A549 treated with CORT108297 at 1 μM for 4 hours (cell line): ENCODE measurements at places on chromosomes 6 and 20. TPM values are rescaled to one million over a fixed set of nuclear protein-coding genes. Genes with fewer than 3 reads are reported as not detected.

The E2F1 gene
- total RNA-seq: 22.0 to 33.5 TPM (median 30.9 TPM) in 5 replicates

The FOXS1 gene
- 0.20 to 1.3 TPM (median 0.64 TPM) in 5 replicates for total RNA-seq

The CDH4 gene
- 6.1 to 9.5 TPM (median 7.1 TPM) in 5 replicates for total RNA-seq

The BANF2 gene
- total RNA-seq: not detected in 5 replicates

The MMS22L gene
- 9.5 to 14.2 TPM (median 13.3 TPM) in 5 replicates for total RNA-seq

The RAMACL gene
- total RNA-seq: 0.13 to 0.20 TPM (median 0.16 TPM) in 4 of 5 replicates, not detected in the other

The LGSN gene
- total RNA-seq: 2.6 to 3.7 TPM (median 3.3 TPM) in 5 replicates

The ZNF334 gene
- not detected in 5 replicates for total RNA-seq

The DAAM2 gene
- total RNA-seq: not detected in 5 replicates
